ENCODE measurements at places on chromosomes 12 and 14.
A peak's percentile ranks its signal among the peaks of the same experiment; 100 is the strongest.

DNA sequence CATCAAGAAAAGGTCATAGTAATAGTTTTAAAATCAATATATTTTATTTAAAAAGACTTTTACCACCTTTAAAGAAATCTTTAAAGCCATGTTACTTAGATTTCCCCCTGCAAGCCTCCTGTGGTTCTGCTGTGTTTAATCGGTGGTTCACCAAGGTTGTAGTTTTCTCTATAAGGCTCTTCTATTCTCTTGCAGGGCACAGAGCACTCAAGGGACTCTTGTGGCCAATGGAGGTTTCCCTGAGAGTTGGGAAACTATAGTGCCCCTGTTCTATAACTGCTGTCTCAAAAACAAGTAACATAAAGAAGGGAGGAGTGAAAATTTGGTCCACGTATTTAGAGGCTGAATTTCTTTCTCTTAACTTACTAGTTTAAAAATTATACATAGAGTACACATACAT lies 25.0 kb downstream of the DACT1 start:
- no peak for DNase-seq

DNA sequence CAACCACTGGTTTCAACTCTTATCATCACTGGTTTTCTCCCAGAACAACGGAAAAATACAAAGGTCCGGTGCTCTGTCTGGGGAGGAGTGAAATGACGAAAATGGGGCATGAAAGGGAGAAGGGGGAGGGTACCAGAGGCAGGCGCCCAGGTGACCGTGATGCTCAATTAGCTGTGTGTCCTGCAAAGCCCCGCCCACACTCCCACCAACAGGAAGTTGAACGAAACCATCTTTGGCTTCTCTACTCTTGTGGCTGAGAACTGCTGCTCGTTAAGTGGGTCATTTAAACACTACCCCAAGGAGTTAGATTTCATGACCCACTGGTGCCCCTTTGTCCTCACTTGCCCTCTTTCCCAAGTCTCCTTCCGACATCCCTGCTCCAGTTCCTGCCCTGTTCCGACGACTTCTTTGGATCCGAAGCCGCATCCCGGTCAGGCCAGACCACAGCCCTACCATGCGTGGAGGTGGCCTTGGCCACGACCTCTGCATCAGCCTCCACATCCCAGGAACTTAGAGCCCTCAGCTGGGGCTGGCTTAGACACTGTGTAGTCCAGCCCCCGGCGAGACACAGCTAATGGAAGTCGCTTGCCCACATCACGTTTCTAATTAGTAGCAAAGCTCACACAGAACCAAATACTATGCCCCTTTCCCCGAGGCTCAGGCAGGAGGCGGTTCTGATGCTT lies 11.4 kb upstream of the LRTM2 start:
- DNase-seq, result peak; percentile 19

GRCh38 chr12:93968536-93969285 lies 179.7 kb upstream of the PLXNC1 start:
- DNase-seq, result no peak

- no peak for DNase-seq
Measured at GRCh38 chr12:47534695-47535094, 171.1 kb downstream of the RPAP3 start.

DNA sequence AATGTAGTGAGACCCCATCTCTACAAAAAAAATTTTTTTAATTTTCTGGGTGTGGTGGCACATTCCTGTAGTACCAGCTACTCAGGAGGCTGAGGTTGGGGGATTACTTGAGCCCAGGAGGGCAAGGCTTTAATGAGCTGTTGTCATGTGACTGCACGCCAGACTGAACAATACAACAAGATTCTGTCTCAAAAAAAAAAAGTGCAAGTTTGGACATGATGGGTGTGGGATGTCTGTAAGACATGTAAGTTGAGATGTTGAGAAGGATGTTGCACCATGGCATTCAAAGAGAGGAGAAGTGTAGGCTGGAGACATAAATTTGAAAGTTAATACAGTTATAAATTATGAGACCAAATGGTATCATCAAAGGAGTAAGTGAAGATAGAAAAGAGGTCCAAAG lies 23.5 kb downstream of the YEATS4 start:
- DNase-seq, result no peak

GRCh38 chr12:76197283-76197682 lies 112.8 kb upstream of the NAP1L1 start:
- no peak for DNase-seq

DNA sequence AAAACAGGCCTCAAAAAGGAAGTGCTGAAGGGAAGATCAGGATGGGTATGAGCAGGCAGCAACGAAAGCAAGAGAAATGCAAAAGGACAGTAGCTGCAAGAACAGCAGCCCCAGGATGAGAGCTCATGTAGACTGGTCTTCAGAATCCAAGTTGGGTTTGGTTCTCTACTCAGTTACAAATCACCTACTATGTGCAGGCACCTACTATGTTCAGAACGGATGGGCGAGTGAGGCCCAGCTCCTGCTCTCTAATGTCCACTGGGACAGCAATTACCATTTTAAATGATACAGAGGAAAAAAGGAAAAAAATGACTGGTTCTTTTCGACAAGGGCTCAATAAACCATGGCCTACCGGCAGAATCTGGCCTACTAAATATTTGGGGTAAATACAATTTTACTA lies 88.5 kb downstream of the RBM19 start:
- DNase-seq, result no peak

DNA sequence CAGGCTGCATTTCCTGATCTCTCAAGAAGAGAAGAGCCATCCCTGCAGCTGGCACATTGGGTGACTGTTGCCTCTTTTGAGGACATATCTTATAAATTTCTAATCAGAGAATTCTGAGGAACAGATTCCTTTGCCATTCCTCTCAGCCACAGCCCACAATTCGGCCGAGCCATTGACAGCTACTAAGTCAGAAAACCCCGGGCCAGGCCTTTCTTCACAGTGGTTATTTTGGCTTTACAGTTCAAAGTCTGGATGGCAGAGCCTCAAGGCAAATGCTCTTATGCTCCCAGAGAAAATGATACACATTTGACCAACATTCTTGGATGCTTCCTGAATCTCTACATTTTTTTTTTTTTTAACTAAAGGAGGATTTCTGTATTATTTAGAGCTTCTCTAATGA lies 138.4 kb upstream of the FRMD6 start:
- DNase-seq, result no peak

GRCh38 chr14:105682956-105683570 lies 156.7 kb downstream of the TMEM121 start:
- no peak for DNase-seq

DNA sequence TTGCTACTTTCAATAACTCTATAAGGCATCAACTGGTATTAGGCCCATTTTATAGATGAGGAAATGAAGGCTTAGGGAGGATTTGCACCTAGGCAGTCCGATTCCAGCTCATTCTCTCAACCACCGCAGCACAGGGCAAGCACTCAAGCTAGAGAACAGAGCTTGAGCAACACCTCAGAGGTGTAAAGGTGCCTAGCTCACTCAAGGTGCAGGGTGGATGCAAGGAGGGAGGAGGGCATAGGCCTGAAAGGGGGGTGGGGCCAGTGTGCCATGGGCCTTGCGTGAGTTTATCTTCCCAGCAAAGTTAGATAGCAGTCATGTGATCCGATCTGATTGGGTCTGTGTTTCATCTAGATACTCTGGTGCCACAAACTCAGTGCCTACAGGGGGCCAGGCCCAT lies 10.2 kb upstream of the EMP1 start:
- no peak for DNase-seq

GRCh38 chr14:30426463-30426862 lies 132.5 kb upstream of the G2E3 start:
- DNase-seq, result no peak

GRCh38 chr14:56413721-56414120 lies 165.9 kb upstream of the TMEM260 start:
- DNase-seq, result no peak

GRCh38 chr12:93602897-93603668 lies 30.6 kb downstream of the SOCS2 start:
- DNase-seq, result no peak

DNA sequence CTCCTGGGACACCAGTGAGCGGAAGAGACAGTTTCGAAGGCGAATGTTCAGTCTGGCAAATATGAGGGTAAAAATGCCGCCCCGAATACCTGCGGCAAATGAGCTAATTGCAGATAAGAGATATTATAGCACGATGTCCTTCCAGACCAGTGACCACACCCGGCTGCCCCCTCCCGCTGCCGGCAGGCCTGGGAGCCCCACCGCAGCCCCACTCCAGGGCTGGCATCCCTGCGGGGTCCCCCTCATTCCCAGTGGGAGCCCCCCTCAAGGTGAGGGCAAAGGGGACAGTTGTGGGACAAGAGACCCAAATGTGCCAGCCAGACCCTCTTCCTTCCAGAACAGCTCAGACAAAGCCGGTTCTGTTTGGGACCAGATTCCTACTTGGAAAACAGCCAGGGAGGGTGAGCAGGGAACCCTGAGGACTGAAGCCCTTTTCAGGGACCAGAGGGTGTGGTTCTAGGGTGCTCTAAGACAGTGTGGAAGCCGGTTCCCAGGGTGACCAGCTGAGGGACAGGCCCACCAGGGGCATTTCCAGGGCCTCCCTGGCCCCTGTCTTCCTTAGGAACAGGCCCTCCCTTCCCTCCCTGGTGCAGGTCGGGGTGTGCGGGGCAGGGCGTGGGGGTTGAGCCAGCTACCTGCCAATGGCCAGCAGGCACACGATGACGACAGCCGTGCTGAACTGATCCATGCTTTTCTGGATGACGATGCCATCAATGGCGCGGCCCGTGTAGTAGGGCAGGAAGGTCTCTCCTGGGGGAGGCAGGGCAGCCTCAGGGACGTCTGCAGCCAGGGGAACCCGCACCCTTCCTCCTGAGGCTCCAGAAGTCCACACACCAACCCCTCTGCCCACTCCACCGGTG lies 16.2 kb downstream of the ABCB9 start:
- no peak for DNase-seq

GRCh38 chr12:41073633-41074472 lies 114.3 kb upstream of the PDZRN4 start:
- DNase-seq, result no peak
